Endodermal cell (in vitro differentiated cells): ENCODE measurements at places on chromosomes 1 and 21. TPM values are rescaled to one million over a fixed set of nuclear protein-coding genes. Genes with fewer than 3 reads are reported as not detected.

TMEM240 gene
- total RNA-seq: 6.4 to 9.0 TPM (median 7.8 TPM) in 3 replicates

LINGO4 gene
- not detected in 3 replicates for total RNA-seq

SPRR2A gene
- not detected in 2 replicates for total RNA-seq

PROK1 gene
- total RNA-seq: 0.20 TPM in 1 of 2 replicates, not detected in the other

PLEKHG5 gene
- 26.5 to 40.3 TPM (median 38.8 TPM) in 3 replicates for total RNA-seq

LYST gene
- total RNA-seq: 1.8 and 2.5 TPM in 2 replicates

TMCC2 gene
- total RNA-seq: 3.6 to 5.8 TPM (median 5.8 TPM) in 3 replicates

ASAP3 gene
- total RNA-seq: 62.3 and 78.7 TPM in 2 replicates

DNA sequence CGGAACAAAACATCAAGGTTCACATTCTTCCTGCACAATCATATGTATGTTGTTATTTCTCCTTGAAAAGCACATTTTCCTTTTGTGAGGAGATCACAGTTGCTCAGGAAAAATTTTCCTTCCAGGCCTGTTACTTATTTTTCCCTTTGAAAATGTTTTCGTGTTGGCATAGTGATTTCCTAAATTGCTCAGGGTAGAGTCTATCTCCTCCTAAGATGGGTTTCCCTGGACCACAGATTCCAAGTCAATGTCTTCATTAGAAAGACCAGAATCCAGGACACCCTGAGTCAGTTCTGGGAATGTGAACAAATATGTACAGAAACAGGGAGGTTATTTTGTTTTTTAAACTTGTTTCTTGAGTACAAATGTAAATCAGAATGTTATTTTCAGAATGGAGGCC is 94.3 kb upstream of the C1orf105 start:
- DNase-seq: no peak

DNA sequence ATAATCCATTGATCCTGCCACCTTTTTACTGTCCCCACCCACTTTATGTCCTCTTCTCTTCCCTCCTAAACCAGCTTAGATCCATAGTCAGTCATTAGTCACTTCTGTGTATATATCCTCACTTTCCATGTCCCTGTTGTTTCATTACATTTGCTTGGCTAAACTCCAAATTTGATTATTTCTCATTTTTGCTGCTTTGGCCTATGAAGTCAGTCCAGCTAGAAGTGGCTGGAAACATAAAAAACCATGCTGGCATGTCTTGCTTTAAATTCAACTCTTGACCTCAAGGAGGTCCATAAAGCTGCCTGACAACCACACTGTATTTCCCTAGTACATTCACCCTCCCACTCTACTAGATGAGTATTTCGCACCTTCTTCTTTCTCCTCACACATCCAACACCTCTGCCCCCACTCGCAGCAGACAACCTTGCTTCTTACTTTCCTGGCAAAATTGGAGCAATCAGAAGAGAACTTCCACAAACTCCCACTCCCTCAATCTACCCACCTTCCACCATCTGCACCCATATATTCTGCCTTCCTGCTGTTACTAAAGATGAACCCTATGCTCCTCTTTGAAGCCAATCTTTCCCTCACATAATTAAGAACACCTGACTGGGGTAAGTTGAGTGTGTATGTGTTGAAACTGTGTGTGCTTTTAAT is 72.1 kb downstream of the ZNF648 start:
- DNase-seq: no peak

DNA sequence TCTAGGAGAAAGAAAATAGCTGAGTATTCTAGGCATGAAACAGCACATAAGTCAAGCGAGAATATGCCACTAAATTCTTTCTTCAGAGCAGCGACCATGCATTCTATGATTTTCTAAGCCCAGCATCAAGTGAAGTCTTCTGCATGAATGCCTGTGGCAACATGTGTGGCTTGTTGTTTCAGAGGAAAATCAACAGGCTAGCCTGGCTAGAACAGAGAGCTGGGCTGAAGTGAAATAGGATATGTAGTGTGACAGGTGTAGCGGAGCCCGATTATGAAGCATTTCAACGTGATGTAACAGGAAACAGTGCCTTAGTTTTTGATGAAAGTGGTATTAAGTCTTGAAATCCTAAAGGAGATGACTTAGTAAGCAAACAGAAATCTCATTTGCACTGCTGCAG is 7.0 kb downstream of the CSDE1 start:
- no peak for DNase-seq

DNA sequence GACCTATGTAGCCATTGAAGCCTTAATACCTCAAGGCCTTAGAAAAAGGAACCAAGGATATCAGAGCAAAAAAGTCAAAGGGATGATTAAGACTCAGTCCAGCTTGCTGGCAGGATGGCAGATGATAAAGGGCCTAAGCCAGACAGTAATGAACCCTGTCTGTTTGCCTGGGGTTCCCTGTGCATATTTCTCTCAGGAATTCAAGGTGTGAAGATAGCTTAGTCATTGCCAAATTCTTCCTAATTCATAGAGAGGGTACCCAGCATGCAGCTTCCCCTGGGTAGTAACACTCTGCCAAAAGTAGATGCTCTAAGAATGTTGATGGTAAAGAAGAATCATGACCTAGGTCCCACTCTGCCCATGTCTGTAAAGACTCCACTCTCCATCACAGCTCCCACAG is 210.6 kb upstream of the COA6 start:
- peak; percentile 56 for DNase-seq

DNA sequence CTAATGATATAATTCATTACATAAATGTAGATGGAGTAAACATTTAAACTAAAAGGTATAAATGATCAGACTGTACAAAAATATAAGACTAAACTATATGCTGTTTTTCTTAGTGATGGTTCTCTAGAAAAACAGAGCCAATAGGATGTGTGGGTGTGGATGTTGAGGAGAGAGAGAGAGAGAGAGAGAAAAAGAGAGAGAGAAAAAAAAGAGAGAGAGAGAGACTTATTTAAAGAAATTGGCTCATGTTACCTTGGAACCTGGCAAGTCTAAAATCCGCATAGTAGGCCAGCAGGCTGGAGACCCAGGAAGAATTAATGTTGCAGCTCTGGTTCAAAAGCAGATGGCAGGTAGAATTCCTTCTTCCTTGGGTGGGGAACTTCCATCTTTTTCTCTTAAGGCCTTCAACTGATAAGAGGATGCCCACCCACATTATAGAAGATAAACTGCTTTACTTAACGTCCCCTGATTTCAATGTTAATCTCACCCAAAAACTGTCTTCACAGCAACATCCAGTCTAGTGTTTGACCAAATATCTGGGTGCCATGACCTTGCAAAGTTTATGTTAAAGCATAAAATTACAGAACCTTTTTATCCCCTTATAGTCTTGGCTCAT is 74.3 kb upstream of the KCNJ15 start:
- no peak for DNase-seq

DNA sequence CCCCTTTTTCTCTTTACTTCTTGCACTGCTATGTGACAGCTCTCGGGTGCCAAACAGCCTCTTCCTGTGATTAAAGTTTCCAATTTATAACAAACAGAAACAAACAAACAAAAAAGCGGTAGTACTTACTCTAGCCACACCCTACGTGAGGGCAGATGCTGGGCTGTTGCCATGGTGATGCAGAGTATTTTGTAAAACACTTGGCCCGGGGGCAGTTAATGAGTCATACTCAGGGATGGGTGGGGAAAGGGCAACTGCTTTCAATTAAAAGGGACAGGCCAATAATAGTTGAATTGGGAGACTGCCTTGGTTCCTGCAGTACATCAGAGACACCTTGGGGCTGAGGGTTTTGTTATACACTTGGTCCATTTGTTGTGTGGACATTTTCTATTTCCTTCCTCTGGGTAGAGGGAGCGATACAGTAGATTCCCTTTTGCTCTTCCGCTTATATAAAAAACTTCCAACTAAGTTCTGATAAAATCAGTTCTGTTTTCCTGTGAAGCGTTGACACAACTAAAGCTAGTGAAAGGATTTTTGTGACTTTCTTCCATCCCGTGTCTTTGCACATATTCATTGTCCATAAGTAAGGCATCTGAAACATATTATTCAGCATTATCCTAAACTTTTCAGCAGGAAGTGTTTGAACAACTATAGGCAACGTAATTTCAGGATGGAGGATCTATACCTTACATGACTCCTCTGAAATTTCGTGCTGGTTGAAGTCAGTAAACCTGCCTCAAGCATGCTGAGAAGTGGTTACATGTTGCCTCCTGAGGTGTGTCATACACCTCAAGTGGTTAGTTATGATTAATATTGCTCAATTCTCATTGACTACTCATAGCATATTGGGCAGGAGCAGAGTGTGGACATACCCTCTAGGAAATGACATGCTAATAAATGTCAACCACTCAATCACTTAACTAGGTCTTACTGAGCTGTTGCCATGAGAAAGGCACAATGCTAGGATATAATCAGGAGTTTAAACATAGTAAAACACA is 36.7 kb upstream of the THEM4 start:
- peak; percentile 82 for DNase-seq

DNA sequence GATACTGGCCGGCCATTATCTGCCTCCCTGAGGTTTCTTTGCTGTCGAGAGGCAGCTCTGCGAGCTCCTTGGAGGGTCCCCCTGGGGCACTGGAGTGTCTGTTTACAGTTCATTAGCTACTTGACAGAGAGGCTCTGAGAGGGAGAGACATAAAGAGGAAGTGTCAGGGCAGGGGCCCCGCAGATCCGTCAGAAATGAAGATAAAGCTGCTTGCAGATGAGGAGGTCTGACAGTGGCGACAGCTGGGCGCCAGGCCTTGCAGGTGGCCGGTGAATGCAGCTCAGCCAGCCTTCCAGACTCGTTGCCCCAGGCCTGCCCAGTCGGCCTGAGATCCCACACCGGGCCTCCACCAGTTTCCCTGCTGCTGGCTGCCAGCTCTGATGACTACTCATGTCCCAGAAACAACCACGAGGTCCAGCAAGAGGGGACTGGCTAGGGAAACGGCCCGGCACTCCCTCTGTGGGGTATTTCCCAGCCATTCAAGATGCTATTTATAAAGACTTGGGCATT is 84.7 kb downstream of the DISP3 start:
- DNase-seq: peak; percentile 85

GRCh38 chr1:207605444-207606361 is 39.2 kb upstream of the CR1L start:
- DNase-seq: no peak

GRCh38 chr1:193211539-193211938 is 25.1 kb upstream of the B3GALT2 start:
- no peak for DNase-seq

DNA sequence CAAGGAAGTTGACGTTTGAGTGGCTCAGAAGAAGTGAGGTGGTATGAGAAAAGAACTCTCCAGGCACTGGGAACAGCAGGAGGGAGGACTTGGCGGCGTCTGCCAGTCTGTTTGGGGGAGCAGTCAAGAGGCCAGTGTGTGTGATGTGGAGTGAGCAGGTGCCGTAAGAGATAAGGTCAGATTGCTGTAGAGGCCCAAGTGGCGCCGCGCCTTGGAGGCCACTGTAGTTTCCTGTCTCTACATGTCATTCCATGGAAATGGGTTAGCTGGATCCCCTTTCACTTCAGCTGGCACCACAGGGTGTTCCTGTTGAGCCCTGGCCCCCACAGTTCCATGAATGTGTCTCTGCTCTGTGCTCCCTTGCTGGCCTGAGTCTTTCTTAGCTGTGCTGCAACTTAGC is 35.5 kb upstream of the PTPRF start:
- DNase-seq: peak; percentile 58

DNA sequence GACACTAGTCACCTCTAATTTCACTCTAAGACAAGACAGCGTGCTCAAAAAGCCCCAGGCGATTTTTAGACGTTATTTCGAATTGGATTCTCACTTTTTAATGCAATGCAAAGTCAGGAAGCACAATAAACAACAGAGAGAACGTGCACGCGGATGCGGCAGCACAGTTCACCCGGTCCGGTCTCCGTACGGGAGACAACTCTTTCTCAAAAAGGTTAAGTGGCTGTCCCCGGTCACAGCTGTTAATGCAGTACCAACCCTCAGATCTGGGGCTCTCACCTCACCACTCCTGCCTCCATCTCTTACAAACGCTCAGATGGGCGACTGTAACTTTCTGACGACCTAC is 1.2 kb downstream of the HP1BP3 start:
- no peak for DNase-seq

DNA sequence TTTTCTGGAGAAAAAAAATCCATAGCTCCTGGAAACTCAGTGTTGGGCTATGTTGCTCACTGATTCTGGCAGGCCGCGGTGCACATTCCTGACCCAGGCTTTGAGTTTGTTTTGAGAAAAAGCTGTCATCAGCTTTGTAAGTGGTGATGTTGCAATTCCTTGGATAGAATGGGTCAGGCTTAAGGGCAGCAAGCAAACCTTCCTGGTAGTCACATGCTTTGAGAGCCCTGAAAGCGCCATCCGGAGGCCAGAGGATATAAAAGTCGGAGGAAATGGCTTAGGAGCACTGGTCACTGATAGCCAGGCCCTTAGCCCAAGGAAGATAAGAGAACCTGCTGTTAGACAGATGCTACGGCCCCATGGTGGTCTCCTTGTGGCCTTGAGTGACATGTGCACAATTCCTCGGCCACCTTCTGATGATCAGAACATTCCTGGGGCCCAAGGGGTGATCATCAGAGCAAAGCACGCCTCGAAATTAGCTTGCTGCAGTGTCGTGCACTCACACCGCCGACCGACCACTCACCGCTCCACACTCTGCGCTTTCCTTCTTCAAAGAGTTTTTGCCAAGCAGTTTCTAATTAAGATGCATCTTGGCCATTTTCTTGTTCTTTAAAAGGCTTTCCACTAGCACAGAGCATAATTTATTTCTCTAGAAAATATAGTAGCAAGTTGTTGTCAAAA is 78.6 kb downstream of the MAN1C1 start:
- DNase-seq: peak; percentile 89

DNA sequence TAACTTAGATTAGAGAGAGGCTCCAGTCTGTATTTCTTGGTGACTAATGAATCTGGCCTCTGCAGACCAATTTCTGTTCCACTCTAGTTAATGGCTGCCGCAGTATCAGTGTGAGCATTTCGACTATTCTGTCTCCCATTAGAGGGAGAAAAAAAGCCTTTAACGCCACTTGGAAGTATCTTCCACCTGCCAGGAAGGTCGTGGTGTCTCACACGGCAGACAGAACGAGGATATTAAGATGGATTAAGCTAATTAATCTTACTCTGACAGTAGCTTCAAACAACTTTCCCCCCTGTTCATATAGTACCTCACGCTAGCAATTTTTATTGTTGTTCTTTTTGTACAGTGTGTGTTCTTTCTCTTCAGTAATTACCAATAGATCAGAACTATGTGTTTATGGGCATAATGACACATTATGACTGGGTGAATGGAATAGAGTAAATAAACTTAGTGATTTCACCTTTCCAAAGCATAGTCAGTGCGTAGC is 153.8 kb downstream of the ADGRL2 start:
- DNase-seq: no peak

GRCh38 chr1:162020150-162020549 is 3.5 kb downstream of the OLFML2B start:
- no peak for DNase-seq
